ENCODE measurements at places on chromosomes 16 and 17.

DNA sequence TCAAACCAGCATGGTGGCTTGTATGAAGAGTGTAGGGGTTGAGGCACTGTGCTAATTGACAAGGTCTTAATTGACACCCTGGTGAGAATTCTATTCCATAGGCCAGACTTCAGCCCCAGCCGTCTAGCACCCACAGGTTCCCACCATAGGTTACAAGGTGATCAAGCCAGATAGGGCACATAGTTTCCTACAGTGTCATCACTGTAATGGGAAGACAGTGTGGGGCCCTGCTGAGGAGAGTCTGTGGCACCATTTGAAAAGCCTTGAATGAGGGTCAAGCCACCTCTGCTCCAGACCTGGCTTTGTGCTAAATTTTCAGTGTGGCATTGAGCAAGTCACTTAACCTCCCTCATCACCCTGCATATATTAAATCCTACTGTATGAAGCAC lies 36.2 kb downstream of the YPEL2 start:
- DNase-seq: no peak

DNA sequence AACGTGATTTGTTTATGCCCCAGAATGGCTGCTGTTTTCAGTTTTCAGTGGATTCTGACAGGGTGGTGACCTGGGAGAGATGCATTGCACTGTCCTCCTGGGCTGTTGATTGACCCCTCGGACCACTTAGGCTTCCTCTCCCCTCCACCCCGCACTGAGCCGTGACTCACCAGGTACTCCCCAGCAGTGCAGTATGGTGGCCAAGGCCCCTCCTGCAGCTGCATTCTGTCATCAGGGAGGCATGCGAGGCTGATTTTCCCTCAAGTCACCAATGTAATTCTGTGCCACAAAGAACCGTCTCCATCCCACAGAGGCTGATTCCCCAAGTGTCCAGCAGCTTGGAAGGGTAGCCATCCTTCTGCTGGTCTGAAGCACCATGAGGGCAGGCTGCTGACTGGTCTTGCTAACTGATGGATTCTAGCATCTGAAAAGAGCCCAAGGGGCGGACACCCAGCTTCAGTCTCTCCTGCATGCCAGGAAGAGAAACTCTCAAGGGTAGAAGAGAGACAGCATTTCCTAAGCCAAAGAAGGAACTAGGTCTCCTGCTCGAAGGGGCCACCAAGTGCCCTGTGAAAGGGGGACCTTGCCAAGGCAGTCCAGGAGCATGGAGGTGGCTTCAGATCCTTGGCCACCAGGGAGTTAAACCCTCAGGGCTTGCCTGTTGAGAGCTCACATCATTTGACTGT lies 148.1 kb downstream of the SOCS1 start:
- no peak for DNase-seq

GRCh38 chr17:740240-741017 lies 8.0 kb downstream of the TLCD3A start:
- DNase-seq: no peak

- DNase-seq: no peak
Measured at GRCh38 chr17:7462474-7463371, 16.7 kb downstream of the ZBTB4 start.

DNA sequence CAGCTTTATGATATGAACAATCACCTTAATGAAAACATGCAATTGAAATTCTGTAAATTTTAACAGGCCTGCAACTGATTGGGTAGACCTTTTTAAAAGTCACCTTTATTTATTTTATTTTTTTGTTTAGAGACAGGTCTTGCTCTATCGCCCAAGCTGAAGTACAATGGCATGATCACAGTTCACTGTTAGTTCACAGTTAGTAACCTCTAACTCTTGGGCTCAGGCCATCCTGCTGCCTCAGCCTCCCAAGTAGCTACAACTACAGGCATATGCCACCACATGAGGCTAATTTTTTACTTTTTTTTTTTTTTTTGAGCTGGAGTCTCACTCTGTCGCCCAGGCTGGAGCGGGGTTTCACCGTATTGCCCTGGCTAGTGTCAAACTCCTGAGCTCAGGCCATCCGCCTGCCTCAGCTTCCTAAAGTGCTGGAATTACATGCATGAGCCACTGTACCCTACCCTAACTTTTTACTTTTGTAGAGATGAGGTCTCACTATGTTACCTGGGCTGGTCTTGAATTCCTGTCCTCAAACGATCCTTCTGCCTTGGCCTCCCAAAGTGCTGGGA lies 28.0 kb downstream of the AP1G1 start:
- no peak for DNase-seq

GRCh38 chr16:30184891-30185682 lies 1.7 kb downstream of the CORO1A start:
- DNase-seq: no peak

DNA sequence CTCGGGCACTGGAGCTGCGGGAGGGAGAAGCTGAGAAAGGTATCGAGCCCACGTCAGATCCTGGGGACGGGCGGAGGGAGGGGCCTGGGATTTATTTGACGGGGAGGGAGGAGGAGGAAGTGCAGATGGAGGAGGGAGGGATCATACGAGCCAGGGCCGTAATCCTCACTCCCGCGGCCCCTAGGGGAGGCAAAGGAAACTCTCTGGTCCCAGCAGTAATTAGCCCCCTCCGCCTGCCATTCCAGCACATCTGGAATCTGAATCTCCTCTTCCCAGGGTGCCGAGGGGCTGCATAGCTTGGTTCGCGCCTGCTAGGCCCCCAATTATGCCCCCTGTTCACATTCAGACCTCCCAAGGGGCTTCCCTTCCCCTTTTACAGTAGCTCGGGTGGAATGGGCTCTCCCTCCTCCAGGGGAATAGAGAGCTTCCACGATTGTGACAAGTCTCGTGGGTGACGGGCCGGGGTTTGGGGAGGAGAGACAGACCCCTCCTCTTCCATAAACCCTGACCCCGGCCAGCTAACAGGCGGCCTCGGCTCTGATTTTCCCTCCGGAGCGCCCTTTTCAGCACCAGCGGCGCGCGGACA lies at the start of gene SEZ6L2:
TSS of gene SEZ6L2 (minus strand) at position 35 of the 586 bp plus-strand sequence. CDS start 531 bp downstream, outside the sequence.
- DNase-seq: peak; percentile 23

GRCh38 chr16:88698646-88699045 lies 7.6 kb downstream of the RNF166 start:
- no peak for DNase-seq

DNA sequence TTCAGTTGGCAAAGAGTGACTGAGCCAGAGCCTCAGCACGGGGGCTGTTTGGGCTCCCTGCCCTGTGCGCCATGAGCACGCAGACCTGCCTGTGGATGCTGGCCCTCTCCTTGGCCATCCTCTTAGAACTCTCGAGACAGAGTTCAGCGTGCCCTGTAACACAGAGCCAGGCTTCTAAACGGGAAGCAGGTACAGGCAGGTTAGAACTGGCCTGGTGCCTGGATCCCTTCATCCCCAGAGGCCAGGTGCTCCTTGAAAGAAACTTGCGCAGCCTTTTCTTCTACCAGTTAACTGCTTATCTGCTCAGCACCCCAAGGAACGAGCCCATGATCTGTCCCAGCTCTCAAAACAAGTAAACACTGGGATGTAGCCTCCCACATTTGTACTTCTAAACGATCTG lies 6.9 kb downstream of the CCNF start:
- no peak for DNase-seq

DNA sequence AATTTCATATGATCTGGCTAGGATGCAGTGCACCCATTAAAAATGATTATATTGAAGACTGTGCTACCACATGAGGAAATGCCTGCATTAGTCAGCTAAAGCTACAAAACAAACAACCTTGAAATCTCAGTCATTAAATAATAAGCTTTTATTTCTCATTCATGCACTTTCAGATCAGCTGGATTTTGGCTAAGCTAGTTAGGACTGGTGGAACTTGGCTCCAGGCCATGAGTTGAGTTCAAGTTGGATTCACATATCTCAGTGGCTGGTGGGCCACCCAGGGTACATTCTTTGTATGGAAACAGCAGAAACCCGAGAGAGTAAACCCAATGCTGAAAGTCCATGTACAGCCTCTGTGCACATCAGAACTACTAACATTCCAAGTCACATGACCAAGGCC lies 6.4 kb upstream of the SLFN12L start:
- no peak for DNase-seq

- DNase-seq: no peak
Measured at GRCh38 chr16:12448504-12448903, 355.2 kb downstream of the CPPED1 start.

GRCh38 chr17:81118308-81119221 lies 46.7 kb upstream of the PVALEF start:
- no peak for DNase-seq

DNA sequence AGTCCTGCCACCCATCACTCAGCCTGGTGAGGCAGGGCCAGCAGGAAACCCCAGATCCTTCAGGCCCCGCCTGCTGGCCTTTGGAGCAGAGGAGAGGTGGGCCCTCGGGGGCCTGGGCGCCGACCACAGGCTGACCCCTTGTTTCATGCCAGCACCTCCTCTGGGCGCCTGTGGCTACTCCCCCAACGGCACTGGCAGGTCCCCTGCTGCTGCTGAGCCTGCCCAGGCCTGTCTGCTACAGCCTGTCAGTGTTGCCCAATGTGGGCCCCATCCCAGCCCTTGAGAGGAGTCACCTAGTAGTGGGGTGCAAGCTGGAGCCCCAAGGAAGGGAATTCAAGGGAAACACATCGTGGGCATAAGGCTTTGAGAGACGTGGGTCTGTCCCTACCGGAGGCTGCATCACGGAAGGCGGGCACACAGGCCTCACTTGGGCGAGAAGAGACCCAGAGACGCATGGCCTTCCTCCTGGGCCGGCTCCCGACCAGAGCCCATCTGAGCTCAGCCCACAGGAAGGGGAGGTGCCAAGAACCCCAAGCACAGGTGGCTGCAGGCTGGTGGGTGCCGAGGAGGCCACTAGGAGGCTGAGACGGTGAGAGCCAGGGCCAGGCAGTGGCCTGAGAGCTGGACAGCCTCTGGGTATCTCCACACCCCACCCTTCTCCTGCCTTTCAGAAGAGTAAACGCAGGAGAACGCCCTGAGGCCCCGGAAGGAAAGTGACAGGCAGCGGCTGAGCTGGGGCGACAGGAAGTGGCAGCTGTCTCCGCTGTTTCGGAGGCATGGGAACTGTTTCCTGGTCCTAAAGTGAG lies 8.0 kb upstream of the FASN start:
- no peak for DNase-seq

DNA sequence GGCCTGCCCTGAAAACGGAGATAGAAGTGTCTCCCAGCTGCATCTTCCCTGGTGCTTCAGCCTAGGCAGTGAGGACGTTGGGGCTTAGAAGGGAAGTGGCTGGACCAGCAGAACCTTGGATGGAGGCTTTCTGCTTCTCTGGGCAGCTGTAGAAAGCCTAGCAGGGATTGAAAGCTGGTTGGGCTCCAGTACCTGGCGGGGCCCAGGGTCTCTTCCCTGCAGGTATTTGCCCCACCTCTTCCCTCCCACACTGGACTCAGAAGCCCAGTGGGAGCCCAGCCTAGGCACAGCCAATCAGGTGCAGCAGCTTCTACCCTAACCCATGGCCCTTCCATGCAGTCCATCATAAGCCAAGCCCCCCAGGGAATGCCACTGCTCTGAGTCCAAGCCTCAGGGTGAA lies 190.3 kb upstream of the IRX6 start:
- DNase-seq: no peak

GRCh38 chr16:22785552-22785951 lies 28.4 kb upstream of the HS3ST2 start:
- no peak for DNase-seq

Measured in stimulated activated CD8-positive, alpha-beta memory T cell treated with anti-CD3 and anti-CD28 coated beads, Interleukin-15, amount 100 ng/mL, for 4 hours (primary cell).